Dermis microvascular lymphatic vessel endothelial cell (primary cell): ENCODE measurements at places on chromosomes 13 and 19.

GRCh38 chr19:703651-704446 is 4.9 kb upstream of the PALM start:
- no peak for DNase-seq

DNA sequence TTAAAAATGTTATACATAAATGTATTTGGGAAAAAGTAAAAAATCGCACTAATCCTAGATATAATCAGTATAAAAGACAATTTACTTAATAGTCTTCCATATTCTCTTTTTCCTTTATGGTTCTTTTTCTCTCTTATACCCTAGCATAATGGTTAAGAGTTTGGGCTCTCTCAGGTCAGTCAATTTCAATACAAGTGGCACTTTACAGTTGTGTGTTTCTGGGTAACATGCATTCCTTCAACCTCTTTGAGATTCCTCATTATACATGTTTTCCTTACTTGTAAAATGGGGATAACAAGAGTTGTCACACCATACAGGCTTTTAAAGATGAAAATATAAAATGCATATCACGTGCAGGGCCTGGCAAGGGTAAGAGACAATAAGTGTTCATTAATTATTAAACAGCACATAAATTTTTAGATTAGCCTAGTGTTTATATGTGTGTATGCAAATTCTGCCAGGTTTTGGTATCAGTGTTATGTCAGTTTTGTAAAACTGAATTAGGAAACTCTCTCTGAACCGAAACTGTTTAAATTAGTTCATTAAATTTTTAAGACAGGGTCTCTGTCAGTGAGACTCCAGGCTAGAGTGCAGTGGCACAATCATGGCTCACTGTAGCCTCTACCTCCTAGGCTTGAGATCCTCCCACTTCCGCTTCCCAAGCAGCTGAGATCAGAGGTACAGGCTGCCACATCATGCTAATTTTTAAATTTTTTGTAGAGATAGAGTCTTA is 49.8 kb downstream of the ELF1 start:
- DNase-seq: no peak

DNA sequence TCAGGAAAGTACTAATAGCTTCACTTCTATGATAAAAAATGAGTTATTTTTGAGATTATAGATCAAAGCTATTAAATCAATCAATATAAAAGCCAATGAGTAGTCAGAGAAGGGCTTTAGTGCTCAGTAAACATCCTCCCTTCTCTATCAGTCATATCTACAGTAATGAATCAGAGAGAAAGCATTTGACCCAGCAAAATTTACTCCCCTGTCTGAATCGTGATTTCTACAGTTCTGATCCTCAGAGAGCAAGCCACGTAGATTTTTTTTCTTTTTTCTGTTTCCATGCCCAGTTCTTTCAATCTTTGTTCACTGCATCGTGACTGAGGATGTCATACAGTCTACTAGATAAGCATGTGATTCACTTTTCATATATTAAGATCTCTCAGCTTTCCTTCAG is 16.2 kb upstream of the MBNL2 start:
- DNase-seq: peak; percentile 10

DNA sequence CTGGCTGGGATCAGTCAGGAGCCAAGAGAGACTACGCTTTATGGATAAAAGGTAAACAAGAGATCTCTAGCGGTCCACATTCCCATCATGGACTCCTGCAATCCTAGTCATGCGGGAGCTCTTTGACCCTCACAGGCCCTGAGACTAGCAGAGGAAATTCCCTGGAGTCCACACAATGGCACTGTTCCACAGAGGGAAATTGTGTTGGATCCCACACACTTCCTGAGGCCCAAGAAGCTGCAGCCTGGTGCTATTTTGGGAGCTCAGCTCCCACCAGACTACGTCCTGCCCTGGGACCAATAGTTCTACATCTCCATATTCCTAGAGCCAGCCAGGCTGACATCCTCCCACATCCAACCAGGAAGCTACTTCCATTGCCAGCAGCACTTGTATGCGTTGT is 2358.4 kb downstream of the PCDH9 start:
- peak; percentile 98 for DNase-seq

DNA sequence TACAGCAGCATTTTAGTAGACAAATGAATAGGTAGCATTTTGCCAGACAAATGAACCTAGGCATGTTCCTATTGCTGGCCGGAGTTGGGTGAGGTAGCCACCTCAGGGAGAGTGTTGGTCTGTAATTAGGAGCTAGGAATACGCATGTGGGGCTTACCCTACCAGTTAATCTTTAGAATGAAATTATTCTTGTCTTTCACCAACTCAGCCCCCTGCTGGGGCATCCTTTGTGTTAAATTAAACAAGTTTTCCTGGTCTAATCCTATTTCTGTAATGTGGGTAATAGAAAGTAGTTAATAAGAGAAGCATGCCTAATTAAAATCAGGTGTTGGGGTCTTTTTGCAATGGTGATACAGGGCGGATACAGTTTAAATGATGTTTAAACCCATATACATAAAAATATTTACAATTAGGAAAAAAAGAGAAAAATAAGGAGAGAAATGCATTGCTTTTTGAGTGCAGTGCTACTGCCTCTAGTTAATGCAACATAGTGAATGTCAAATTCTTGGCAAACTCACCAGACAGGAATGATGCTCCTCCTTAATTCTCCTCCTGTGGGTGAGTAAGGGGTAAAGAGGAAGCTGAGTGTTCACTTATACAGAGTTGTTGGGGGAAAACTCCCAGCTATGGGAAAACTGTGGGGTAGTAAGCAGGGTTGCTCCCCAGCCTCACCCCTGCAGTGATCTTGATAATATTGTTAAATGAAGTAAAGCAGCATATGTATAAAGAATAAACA is 276.4 kb upstream of the EDNRB start:
- DNase-seq: no peak

DNA sequence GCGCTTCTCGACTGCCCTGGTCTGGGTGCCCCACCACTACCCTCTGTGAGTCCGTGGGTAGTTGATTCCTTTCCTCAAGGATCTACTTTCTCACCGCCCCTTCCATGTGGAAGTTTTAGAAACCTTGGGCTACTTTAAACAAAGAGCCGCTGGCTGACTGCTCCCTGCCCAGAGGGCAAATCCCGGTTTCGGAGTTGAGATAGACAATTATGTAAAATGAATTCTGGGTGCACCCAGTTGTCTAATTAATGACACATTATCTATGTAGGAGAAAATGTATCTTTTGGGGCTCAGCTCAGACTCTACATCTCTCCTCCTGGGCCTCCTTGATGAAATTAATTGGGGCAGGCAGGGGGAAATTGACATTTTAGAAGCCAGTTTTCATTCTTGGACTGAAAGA is 305.4 kb downstream of the UQCRFS1 start:
- no peak for DNase-seq

DNA sequence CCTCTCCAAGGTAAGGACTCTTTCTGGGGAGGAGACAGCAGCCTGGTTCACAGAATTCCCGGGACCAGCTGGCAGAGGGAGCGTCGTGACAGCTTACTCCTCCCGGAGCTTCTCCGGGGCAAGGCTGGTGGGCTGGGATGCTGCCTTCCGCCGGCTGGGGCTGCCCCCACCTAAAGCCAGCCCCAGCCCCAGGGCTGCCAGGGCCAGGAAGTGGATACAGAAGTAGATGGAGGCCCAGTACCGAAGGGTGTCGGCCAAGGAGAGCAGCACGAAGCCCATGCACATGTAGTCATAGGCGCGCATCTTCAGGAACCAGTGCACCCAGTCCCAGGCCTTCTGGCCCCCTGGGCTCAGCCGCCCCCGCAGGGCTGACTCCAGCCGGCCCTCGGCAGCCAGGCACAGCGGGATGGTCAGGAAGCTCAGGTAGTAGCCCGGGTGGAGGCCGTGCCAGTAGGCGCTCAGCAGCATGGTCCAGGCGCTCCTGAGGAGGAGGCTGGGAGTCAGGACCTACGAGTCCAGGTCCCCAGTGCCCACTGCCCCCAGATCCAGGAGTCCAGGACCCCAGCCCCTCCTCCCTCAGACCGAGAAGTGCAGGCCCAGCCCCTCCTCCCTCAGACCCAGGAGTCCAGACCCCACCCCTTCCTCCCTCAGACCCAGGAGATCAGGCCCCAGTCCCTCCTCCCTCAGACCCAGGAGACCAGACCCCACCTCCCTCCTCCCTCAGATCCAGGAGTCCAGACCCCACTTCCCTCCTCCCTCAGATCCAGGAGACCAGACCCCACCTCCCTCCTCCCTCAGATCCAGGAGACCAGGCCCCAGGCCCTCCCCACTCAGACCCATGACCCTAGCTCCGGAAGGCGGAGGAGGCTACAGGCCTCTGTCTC is 1.2 kb upstream of the TMC4 start:
- DNase-seq: no peak

DNA sequence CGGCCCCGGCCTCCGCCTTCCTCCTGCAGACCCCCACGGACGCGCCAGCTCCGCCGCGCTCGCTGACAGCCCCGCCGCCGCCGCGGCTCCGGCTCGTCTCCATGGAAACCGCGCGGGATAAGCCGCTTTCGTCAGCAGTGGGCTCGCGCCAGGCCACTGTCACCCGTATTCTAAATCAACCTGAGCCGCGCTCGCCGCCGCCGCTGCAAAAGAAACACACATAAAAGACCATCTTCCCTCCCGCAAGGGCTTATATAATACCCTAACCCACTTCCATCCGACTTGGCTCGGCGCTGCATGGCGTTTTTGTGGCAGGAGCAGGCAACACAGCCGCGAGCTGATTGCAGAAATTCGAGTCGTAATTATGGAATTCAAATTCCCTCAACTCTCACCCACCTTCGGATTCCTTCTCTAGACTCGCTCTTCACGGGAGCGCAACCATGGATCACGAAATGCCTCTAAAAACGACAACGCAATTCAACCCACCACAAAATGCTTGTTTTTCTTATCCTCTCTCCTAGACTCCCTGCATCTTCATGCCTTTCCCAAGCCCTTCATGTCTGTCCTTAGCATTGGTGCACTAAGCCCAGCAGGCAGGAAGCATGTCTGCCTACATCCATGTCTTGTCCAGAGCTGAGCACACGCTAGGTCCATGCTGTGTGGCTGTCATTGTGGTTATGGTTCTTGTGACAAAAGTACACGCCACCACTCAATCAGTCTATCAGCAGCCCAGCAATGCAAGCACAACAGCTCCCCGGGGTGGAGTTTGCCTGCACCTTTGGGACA is at the start of gene AMER2:
Gene AMER2, minus strand, starts transcription at position 772 of the 786 bp plus-strand sequence. Its CDS starts 669 bp downstream, at position 103.
- DNase-seq: peak; percentile 0

GRCh38 chr13:39810091-39810877 is 154.8 kb downstream of the COG6 start:
- no peak for DNase-seq

GRCh38 chr19:55339889-55340783 is 460 bp downstream of the KMT5C start:
- DNase-seq: no peak

DNA sequence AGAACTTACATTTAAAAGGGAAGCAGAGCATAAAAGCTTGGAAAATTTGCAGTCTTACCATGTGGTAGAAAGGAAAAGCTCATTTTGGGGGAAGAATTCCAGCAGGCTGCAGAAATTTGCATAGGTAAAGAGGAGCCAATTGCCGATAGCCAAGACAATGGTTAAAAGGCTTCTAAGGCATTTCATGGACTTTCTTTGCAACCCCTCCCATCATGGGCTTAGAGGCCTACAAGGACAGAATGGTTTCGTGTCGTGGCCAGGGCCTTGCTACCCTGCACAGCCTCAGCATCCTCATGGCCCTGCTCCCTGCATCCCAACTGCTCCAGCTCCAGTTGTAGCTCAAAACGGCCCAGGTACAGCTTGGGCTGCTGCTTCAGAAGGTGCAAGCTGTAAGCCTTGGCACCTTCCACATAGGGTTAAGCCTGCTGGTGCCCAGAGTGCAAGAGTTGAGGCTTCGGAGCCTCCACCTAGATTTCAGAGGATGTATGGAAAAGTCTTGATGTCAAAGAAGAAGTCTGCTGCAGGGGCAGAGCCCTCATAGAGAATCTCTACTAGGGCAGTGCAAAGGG is 420.3 kb downstream of the PCDH17 start:
- no peak for DNase-seq

GRCh38 chr13:35818633-35819067 is 312.5 kb downstream of the DCLK1 start:
- DNase-seq: peak; percentile 22

DNA sequence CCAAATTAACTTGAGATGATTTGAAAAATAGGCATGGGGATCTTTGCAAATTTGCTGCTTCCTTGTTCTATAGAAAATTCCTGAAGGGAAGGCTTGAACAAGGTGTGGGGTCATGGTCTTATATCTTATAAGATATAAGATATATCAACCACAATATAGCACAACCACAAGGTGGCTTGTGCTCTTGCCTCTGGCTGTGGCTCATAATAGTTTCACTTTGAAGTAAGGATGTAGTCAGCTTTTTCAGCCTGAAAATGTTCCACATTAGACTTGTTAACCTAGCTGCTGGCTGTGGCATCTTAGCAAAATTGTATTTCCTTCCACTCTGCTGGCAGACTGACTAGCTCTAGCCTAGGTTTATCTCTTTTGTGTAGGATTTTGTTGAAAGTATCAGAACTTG is 169.7 kb downstream of the KLF5 start:
- DNase-seq: no peak
